ENCODE measurements at places on chromosomes 11 and 22.
A peak's percentile ranks its signal among the peaks of the same experiment; 100 is the strongest.

GRCh38 chr11:72525466-72525865 is 91.1 kb upstream of the CLPB start:
- DNase-seq, result no peak
- H3K27me3 ChIP-seq, result peaks cover 23% of the 10 kb centered on the region
- H3K36me3 ChIP-seq, result no peaks in the 10 kb centered on the region
- H3K4me1 ChIP-seq, result no peaks in the 10 kb centered on the region

DNA sequence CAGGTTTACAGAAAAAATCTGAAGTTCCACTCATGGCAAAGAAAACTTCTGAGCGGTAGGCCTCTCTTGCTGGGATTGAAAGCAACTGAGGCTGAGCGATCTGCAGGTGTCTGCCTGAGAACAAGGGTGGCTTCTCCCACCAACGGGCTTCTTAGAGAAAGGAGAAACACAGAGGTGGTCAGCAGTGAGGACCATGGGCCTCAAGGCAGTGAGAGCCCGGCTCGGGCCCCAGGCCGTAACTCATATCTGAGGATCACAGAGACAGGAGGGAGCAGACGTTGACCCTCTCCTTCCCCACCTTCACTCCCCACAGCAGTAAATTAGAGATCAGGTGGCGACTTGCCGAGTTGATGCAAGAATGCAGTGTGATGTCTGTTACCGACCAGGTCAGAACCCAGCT is 50.9 kb upstream of the RTL6 start:
- peaks cover 15% of the 10 kb centered on the region for H3K4me1 ChIP-seq
- H3K4me3 ChIP-seq, result no peak overlapping the region
- no peaks in the 10 kb centered on the region for H3K36me3 ChIP-seq
- DNase-seq, result no peak

- H3K4me3 ChIP-seq, result no peak overlapping the region
- no peak overlapping the region for H3K27ac ChIP-seq
- no peak for DNase-seq
- peaks cover 12% of the 10 kb centered on the region for H3K4me1 ChIP-seq
- H3K27me3 ChIP-seq, result no peaks in the 10 kb centered on the region
Observed at GRCh38 chr11:9095421-9095820, 4.0 kb upstream of the SCUBE2 start.

- peaks cover 39% of the 10 kb centered on the region for H3K4me1 ChIP-seq
- no peak overlapping the region for H3K4me3 ChIP-seq
- H3K27ac ChIP-seq, result no peak overlapping the region
- no peaks in the 10 kb centered on the region for H3K27me3 ChIP-seq
- DNase-seq, result no peak
Observed at GRCh38 chr11:72787216-72788104, 6.4 kb downstream of the STARD10 start.

GRCh38 chr11:118417801-118418200 is 16.4 kb downstream of the ATP5MG start:
- H3K4me1 ChIP-seq, result peaks cover 4% of the 10 kb centered on the region
- no peak for DNase-seq

DNA sequence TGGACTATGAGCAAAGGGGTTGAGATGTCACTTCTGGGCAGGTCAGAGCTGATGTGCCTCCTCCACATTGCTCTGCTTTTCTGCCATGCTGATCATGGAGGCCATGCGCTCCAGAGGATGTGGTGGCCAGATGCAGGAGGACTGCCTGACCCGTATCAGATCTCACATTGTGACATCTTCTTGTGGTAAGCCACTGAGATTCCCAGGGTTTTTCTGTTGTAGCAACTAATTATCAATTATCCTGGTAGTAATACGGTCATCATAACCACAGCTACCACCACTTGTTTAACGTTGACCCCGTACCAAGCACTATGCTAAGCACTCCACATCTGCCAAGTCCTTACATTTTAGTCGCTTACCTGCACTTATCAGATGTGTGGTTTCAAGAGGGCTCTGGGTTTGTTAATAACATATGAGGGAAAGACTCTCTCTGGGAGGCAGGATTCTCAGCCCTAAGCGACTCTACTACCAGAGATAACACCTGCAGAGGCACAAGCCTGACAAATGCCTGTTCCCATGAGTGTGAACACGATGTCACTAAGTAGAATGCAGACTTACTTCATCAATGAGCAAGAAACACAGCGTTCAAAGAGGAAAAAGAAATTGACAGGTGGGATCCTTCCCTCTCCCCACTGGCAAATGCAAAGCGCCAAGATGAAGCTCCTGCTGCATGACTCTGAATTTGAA is 63.6 kb upstream of the TIMP3 start:
- peaks cover 16% of the 10 kb centered on the region for H3K27me3 ChIP-seq
- no peaks in the 10 kb centered on the region for H3K36me3 ChIP-seq
- no peak overlapping the region for H3K4me3 ChIP-seq
- H3K27ac ChIP-seq, result no peak overlapping the region
- DNase-seq, result no peak
- peaks cover 4% of the 10 kb centered on the region for H3K4me1 ChIP-seq

GRCh38 chr11:46982797-46983452 is 46.4 kb downstream of the CSTPP1 start:
- no peak for DNase-seq
- H3K4me1 ChIP-seq, result peaks cover 11% of the 10 kb centered on the region
- no peaks in the 10 kb centered on the region for H3K36me3 ChIP-seq

DNA sequence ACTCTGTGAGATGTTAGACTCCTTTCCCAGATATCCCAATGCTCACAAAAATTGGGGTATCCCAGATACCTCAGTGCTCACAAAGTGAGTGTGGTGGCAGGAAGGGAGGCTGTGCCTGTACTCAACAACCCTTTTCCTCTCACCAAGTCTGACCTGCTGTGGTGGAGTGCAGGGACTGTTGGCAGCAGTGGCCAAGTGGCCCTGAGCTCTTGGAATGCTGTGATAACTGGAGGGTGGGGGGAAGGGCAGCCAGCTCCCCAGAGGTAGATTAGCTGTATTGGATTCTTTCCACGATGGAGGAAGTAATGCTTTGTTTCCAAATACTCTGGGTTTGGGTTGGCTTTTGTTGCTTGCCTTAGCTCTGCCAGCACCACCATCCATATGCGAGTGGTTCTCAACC is 46.0 kb upstream of the OR9Q1 start:
- H3K4me3 ChIP-seq, result no peak overlapping the region
- no peak overlapping the region for H3K27ac ChIP-seq
- no peaks in the 10 kb centered on the region for H3K36me3 ChIP-seq
- H3K27me3 ChIP-seq, result peaks cover 20% of the 10 kb centered on the region
- DNase-seq, result no peak

DNA sequence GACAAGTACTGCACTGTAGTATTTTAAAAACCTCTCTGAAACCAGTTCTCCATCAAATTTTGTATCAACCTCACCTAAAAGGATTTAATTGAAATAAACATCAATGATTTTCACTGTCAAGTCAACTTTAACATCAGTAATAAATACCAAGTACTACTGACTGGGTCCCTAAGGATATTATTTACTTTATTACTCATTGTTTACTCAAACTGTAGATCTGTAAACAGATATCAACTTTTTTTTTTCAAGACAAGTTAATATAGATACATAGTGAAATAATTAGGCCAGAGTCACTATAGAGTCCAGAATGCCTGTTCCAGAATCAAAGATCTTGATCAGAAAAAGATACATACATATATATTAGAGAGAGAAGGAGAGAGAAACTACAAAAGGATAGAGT is 1.6 kb downstream of the RNF141 start:
- H3K27me3 ChIP-seq, result no peaks in the 10 kb centered on the region
- peak overlapping the region; percentile 93 for H3K27ac ChIP-seq
- H3K36me3 ChIP-seq, result no peaks in the 10 kb centered on the region
- H3K4me1 ChIP-seq, result peaks cover 48% of the 10 kb centered on the region
- peak overlapping the region; percentile 90 for H3K4me3 ChIP-seq

DNA sequence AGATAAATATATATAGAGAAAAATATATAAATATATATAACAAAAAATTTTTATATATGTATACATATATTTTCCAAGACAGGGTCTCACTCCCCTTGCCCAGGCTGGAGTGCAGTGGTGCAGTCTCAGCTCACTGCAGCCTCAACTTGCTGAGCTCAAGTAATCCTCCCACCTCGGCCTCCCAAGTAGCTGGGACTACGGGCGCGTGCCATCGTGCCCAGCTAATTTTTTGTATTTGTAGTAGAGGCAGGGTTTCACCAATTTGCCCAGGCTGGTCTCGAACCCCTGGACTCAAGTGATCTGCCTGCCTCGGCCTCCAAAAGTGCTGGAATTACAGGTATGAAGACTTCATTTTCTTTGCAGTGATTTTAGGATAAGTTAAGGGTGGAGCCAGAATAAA is 38.9 kb upstream of the SEPTIN5 start:
- H3K4me1 ChIP-seq, result peaks cover 38% of the 10 kb centered on the region
- no peak overlapping the region for H3K4me3 ChIP-seq
- peak; percentile 47 for DNase-seq
- H3K36me3 ChIP-seq, result peaks cover 3% of the 10 kb centered on the region
- H3K27me3 ChIP-seq, result no peaks in the 10 kb centered on the region

GRCh38 chr11:88266919-88267318 is 70.6 kb downstream of the CTSC start:
- H3K27me3 ChIP-seq, result peaks cover 4% of the 10 kb centered on the region
- no peaks in the 10 kb centered on the region for H3K36me3 ChIP-seq
- DNase-seq, result no peak
- H3K4me1 ChIP-seq, result no peaks in the 10 kb centered on the region
